ENCODE measurements at places on chromosomes 11 and 22.
A peak's percentile ranks its signal among the peaks of the same experiment; 100 is the strongest.

- no peak for DNase-seq
These were observed 712 bp downstream of the IL2RB start for GRCh38 chr22:37148742-37149665.

GRCh38 chr11:128926437-128927107, 16.1 kb downstream of the TP53AIP1 start:
- DNase-seq = no peak

DNA sequence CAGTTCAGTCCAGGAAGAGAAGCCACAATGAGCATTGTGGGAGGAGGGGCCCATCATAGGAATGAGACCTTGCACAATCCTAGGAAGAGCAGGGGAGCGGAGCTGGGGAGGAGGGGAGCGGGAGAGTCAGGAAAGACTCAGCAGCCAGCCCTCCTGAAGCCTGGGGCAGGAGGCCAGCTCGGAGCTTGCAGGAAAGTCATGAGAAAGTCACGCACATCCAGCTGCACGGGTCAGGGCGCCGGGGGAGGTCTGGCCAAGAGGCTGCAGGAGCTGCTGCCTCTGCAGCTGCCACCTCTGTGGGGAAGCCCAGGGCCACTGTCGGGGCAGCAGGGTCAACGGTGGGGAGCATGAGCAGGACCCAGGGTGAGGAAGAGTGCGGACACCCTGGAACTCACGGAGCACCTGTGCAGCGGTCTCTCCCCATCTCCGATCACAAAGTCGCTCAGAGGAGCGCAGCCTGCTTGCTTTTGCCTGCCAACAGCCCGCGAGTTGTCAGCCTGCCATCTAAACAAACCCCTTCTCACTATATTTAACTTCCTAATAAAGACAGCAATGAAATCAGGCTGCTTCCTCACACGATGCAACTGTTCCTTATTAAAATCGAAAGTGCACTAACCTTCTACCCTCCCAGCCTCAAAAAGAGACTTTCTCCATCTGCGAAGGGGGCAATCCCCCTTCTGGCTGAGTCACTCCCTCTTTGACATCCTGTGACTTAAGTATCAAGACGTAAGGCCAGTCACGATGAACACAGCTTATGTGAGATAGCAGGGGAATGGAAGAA, 52.9 kb upstream of the RTL6 start:
- peak; percentile 49 for DNase-seq

GRCh38 chr11:47106798-47107411, 69.8 kb downstream of the ARFGAP2 start:
- no peak for DNase-seq

- DNase-seq = no peak
These were observed 2.4 kb upstream of the PRPF19 start for GRCh38 chr11:60908803-60909202.

DNA sequence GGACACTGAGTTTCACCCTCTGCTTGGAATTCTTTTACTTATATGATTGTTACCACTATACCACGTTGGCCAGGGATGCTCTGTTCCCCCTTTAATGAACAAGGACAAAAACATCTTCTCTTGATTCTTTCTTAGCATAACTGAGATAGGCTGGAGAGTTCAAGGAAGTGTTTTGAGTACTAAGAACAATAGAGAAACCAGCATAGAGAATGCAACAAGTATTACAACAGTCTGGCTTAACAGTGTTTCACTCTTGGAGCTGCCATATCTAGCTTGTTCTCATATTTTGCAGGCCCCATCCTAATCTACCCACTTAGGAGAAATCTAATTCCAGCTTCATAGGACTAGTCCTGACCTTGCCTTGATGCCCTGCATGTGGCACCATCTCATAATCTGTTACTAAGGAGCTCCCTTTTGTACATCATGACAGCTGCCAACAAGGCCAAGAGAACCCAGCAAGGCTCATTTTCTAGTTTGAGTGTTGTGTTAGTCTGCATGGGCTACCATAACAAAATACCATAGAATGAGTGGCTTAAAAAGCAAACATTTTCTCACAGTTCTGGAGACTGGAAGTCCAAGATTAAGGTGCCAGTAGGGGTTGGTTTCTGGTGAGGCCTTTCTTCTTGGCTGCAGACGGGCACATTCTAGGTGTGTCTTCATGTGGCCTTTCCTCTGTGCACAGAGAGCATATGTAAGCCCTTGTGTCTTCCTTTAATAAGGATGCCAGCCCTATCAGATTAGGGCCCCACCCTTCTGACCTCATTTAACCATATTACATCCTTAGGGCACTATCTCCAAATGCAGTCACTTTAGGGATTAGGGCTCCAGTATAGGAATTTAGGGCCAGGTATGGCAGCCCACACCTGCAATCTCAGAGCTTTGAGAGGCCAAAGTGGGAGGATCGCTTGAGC, 37.8 kb downstream of the PACS1 start:
- no peak for DNase-seq

DNA sequence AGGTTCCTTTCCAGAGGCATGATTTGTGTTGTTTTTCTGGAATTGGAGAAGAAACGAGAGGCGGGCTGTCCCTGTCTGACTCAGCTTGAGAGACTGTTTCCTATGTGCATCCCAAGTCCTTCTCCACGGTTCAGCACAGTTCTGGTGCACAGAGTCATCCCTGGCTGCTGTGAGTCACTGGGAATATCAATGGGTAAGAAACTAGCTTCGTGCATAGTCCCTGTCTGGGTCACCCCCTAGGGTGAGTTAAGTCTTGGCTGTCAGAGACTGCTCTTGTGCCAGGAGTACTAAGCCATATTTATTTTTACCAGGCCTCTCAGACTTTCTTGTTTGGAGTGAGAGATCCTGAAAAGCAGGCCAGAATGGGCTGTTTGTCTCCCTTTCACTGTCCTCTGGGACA, 2.4 kb upstream of the LRP4 start:
- peak; percentile 91 for DNase-seq

DNA sequence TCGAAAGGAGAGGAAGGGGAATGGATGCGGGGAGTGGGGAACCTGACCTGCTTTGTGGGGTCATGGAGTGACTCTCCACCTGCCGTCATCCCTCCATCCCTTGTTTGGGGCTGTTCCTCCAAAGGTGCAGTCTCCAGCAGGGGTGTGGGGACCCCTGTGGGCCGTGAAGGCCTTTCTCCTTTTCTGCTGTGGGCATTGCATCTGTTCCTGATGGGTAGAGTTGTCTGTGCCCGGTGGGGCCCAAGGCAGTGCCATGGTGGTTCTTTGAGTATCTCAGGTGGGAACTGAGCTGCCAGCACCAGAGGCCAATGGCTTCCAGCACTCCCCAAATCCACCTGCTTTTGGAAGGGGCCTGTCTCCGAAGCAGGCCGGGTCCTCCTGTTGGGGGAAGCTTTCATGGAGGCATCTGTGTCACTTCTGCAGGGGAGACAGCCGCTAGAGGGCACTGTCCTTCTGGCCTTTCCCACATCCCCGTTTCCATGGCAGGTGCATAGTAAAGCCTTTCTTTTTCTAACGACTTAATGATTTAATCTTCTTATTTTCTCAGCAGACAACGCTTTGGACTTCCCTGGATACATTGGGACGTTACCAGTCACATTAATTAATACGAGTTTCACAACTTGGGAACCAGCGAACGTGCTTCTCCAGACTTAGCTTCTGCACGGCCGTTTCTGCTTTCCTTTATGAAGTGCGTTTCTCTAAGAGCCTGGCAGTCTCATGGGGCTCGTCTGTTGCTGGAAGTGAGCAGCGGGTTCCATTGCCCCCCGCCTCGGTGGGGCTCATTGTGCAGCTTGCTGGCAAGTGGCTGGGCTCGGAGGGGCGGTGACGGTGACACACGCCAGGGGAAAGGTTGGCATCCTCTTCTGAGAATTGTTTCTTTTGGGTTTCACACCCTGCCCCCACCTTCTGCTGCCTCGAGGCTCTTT, 57.1 kb downstream of the PARVB start:
- DNase-seq = peak; percentile 26

- no peak for DNase-seq
These were observed 3.9 kb downstream of the TNNT3 start for GRCh38 chr11:1923201-1923956.

DNA sequence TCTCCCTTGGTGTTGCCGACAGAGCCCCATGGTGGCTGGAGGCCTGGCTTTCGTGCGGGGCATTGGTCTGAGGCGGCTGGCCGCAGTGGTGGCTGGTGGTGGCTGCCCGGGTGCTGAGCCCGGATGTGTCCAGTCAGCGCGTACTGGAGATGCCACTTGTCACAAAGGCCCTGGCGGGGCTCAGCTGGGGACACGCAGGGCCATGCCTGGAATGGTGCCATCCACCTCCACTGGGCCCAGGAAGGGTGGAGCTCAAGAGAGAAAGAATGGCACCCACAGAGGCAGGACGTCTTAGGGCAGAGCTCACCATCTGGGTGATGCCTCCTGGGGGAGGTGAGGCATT, 92.5 kb downstream of the CEP164 start:
- DNase-seq = no peak

- no peak for DNase-seq
These were observed 941.3 kb downstream of the NTM start for GRCh38 chr11:132311703-132312102.

- DNase-seq = peak; percentile 69
These were observed 7.6 kb downstream of the OR9G1 start for GRCh38 chr11:56706486-56706885.

DNA sequence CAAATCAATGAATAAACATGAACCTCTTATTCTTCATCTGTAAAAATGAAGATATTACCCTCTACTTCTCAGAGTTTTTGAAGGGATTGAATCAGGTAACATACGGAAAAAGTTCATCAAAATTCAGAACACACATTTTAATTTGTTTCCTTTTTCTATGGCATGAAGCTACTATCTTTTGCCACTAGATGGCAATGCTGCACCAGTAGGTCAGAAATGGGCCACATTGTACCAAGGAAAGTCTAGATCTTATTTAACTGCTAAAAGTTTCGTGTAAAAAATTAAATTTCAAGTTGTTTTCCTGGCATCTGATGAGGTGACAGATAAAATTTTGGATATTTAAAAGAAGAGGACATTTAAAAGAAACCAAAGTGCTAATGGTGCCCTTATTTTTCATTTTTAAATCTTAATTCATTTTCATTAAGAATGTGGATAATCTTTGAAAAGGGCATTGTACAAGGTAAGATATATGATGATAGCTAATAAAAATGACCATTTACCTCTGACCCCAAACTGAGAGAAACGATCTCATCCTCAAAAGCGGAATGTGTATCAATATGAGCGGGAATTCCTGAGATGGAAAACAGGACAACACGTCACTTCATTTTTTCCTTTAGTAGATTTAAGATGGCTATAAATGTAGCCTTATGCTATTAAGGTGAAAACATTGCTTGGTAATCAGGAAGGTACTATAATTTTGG, 16.1 kb downstream of the ALKBH8 start:
- DNase-seq = peak; percentile 27

DNA sequence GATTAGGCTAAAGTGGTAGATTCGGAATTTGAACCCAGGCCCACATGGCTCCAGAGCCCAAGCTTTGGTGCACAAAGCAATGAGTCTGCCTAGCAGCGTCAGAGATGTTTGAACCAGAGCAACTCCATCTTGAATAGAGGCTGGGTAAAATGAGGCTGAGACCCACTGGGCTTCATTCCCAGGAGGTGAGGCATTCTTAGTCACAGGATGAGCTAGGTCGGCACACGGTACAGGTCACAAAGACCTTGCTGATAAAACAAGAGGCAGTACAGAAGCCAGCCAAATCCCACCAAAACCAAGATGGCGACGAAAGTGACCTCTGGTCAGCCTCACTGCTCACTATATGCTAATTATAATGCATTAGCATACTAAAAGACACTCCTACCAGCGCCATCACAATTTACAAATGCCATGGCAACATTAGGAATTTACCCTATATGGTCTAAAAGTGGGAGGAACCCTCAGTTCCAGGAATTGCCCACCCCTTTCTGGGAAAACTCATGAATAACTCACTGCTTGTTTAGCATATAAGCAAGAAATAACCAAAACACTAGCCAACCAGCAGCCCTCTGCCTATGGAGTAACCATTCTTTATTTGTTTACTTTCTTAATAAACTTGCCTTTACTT, 40.3 kb upstream of the DAGLA start:
- peak; percentile 32 for DNase-seq

GRCh38 chr11:65471447-65471891, 27.4 kb upstream of the MALAT1 start:
- DNase-seq = no peak

DNA sequence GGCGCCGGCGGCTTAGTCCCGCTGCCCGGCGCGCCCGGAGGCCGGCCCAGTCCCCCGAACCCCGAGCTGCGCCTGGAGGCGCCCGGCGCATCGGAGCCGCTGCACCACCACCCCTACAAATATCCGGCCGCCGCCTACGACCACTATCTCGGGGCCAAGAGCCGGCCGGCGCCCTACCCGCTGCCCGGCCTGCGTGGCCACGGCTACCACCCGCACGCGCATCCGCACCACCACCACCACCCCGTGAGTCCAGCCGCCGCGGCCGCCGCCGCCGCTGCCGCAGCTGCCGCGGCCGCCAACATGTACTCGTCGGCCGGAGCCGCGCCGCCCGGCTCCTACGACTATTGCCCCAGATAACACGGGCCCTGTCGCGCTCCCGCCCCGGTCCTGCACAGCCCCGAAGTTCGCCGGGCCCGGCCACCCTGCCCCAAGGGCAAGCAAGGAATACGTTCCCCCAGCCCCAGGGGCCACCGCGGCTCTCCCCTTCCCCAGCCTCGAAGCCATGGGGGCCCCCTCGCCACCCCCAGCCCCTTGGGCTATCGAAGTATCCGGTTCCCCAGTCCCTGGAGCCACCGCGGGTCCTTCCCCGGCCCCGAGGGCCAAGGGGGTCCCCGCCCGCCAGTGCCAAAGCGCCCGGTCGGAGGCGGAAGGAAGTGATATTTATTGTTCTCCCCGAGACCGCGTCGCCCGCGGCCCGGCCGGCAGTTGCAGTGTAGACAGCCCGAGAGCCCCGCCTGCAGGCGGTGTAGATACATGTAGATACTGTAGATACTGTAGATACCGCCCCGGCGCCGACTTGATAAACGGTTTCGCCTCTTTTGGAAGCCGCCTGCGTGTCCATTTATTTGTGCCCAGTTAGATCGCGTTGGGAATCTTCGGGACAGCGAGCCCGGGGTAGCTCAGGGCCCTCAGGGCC, 6.2 kb downstream of the TBX1 start:
- no peak for DNase-seq

Data from mammary epithelial cell (primary cell).